ENCODE measurements at places on chromosomes 6 and 20. TPM values are rescaled to one million over a fixed set of nuclear protein-coding genes. Genes with fewer than 3 reads are reported as not detected.

Gene KHDRBS2
- 62.4 TPM for total RNA-seq

Gene SLC25A27
- total RNA-seq = 30.2 TPM

Gene SOX4
- 418 TPM for total RNA-seq

- DNase-seq = no peak
Observed at GRCh38 chr20:34091637-34092200, 20.3 kb downstream of the EIF2S2 start.

DNA sequence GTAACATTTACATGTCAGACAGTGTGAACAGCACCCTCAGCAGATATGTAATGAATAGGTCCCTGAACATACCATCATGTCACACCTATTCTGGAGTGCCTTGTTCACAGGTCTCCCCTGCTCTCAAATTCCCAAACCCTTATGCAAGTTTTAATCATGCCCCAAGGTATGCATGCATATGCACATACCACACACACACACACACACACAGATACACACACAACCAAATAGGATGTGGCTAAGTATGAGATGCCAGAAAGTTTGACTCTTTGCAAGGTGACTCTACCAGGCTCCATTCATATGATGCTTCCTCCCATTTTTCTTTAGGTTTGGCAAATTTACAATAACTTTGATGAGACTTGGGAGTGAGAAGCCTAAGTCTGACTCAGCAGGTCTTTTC, 243.8 kb upstream of the IRAK1BP1 start:
- no peak for DNase-seq

Gene SIRPG
- not detected for total RNA-seq

DNA sequence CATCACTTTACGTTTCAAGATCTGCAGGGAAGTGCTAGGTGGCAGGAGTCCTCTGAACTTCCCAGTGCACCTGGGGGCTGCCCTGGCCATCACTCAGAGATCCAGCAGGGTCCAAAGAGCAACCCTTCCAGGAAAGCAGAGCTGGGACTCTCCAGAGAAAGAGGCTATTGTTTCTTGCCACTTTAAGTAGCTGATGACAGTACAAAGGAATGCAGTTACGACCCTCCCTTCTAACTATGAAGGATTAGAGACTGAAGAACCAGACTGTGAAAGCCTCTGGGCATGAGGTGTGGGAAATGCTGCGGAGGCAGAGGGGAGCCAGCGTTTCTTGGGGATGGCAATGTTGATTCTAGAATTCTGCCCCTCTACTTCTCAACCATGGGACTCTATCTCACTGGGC, 189.1 kb upstream of the SUPT3H start:
- no peak for DNase-seq

Gene RTF2
- 48.9 TPM for total RNA-seq

Gene RAMACL
- total RNA-seq = 0.82 TPM

GRCh38 chr6:11413728-11414127, 123.8 kb upstream of the TMEM170B start:
- DNase-seq = no peak

Gene CHRNA4
- 6.9 TPM for total RNA-seq

Gene SLC24A3
- total RNA-seq = 13.5 TPM

DNA sequence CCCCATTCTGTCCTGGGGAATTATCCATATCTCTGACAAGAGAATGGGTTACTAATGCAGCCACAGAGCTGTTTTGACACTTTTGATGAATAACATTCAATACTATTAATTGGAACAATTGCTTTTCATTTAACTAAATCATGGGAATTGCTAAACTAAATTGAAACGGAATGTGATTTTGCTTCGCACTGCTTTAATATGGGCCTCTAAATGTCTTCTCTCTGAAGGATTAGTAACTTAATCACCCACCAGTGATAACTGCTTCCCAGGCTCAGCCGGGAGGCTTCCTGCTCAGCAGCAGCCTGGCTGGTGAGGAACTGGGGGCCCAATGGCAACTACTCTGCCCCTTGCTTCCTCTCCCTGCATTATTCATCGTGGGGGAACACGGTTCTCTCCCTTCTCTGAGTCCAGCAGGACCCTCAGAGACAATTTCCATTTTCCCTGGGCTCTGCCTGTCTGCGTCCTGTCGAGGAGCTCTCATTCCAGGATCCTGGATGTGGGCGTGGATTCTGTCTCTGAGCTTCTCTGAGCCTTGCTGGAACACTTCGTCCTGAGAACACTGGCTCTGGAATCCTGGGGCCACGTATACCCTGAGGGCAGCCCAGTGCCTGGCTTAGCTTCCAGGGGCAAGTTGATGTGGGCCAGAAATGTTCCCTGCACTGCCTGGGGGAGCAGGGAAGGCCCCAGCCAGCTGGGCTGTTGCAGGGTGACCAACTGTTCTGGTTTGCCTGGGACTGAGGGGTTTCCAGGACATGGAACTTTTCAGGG, 308.9 kb downstream of the DHX35 start:
- no peak for DNase-seq

- DNase-seq = peak; percentile 47
Observed at GRCh38 chr6:26550250-26550993, 12.3 kb downstream of the HMGN4 start.

DNA sequence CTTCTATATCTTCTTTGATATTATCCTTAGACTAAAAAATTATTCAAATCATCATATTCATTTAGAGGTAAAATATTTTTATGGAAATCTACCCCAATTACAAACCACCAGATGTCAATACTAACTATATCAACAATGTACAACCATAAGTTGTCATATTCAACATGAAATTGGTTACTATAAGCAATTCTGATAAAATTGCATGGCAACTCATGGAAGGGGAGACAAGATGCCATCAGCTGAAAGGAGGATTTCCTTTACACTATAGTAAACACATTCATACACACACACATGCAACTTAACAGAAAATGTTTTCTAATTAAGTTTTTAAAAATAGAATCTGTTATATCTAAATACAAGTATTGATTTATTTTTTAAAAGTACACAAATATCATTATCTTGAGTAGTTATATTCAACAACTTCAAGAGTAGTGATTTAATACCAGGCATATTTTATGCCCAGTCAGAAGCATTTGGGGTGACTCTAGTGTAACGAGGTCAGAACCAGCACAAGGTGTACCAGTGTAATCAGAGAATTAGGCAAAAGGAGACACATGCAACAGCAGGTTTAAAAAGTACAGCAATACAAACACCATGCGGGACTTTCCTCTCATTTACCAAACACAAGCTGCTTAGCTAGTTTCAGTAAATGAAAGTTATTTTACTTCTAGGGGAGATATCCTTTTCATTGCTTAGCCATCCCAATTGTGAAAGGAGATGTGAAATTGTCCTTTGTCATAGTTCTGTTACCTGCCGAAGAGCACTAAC, 1.0 kb downstream of the FILIP1 start:
- no peak for DNase-seq

- no peak for DNase-seq
Observed at GRCh38 chr20:53926428-53927028, 143.9 kb downstream of the BCAS1 start.

GRCh38 chr20:47985092-47985850, 200.0 kb upstream of the SULF2 start:
- DNase-seq = no peak

- no peak for DNase-seq
Observed at GRCh38 chr20:33578510-33578909, 83.6 kb upstream of the C20orf144 start.

- no peak for DNase-seq
Observed at GRCh38 chr6:154457881-154458284, 52.6 kb downstream of the CNKSR3 start.

DNA sequence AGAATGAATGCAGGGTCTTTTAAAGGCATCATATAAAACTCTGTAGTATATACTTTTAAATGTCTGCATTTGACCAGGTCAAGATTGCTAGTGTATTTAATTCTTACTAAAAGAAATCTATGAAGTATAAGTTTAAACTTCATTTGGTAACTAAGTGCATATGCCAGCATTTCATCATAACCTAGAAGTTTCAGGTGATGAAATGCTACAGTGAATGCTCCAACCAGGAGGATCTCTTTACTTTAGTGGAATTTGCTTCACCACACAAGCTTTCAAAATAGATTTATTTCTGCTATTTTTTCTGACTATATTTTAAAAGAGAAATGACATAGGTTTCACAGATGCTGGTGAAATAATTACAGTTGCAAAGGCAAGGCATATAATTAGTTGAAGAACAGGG, 141.9 kb downstream of the HIVEP2 start:
- DNase-seq = no peak

- DNase-seq = no peak
Observed at GRCh38 chr6:11341867-11342266, 109.4 kb upstream of the NEDD9 start.

Gene ZNF512B
- 15.9 TPM for total RNA-seq

DNA sequence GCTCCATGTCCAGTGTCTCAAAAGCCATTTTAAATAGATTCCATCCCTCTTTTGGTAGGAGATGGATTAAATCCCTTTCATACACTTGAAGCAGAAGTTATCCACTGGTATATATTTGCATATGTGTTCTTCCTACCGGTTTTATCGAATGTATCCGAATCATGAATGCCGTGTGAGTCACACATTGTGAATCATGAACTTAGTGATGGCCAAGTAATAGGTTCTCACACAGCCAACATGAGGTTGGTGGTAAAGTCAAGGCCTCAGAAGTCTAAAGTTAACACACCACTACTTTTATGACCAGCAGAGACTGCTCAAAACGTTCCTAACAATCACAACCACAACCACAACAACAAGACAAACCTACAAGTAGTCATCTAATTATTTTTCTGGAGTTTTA, 345.5 kb downstream of the THBS2 start:
- DNase-seq = no peak

DNA sequence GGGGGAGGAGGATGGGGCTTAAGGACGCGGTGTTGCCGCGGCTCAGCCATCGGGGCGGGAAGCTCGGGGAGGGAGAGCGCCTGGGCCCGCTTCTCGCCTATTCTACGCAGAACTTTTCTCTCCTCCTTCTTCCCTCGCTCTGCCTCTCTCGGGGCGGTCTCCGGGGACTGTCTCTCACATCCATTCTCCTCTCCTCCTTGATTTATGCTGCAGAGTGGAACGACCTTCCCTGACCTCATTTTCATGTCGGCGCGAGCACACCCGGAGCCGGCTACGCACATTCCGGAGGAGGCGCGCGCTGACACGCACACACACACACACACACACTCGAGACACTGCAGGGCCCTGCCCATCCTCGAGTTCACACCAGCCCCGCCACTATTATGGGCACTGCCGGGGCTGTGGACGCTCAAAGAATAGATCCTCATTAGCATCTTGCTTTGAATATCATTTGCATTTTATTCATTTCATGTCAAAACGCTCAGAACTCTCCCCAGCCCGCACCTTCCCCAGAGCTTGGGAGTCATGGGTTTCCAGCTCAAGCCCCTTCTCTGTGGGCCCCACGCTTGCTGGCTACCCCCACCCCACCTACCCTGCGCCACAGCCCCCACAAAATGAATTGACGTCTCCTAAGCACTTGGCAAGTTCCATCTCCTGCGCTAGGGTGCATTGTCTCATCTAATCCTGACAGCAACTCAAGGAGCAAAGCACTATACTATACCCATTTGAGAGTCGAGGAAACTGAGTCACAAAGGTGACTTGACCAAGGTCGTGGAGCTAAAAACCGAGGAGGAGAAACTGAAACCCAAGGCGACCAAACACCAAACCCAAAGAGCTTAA, 36.8 kb downstream of the NCR2 start:
- peak; percentile 25 for DNase-seq

Gene MOXD1
- total RNA-seq = 15.9 TPM

Data from frontal cortex (tissue), 4 donors.